ENCODE measurements at places on chromosomes 4 and X. TPM values are rescaled to one million over a fixed set of nuclear protein-coding genes. Genes with fewer than 3 reads are reported as not detected.

FAM184B gene
- total RNA-seq, result 8.0 TPM

RFC1 gene
- 43.4 TPM for total RNA-seq

NEIL3 gene
- 3.0 TPM for total RNA-seq

TMPRSS11D gene
- 6.6 TPM for total RNA-seq

JAKMIP1 gene
- not detected for total RNA-seq

CCSER1 gene
- 19.9 TPM for total RNA-seq

SLC4A4 gene
- total RNA-seq, result 23.9 TPM

SPANXA1 gene
- total RNA-seq, result not detected

WDR17 gene
- 5.7 TPM for total RNA-seq

USP26 gene
- not detected for total RNA-seq

XAGE1B gene
- total RNA-seq, result not detected

UNC5C gene
- total RNA-seq, result 2.7 TPM

ART3 gene
- 28.1 TPM for total RNA-seq

TBC1D25 gene
- total RNA-seq, result 8.0 TPM

KLB gene
- not detected for total RNA-seq

TREX2 gene
- 2.2 TPM for total RNA-seq

TACR3 gene
- total RNA-seq, result 5.9 TPM

BEX1 gene
- 0.51 TPM for total RNA-seq

CLCN4 gene
- 36.5 TPM for total RNA-seq

PASD1 gene
- total RNA-seq, result not detected

NPY2R gene
- 0.41 TPM for total RNA-seq

GLRB gene
- 2.8 TPM for total RNA-seq

HERC5 gene
- total RNA-seq, result 2.2 TPM

CLNK gene
- total RNA-seq, result not detected

DMRTC1B gene
- total RNA-seq, result not detected

KCND1 gene
- 2.1 TPM for total RNA-seq

IGBP1 gene
- total RNA-seq, result 80.4 TPM

S100P gene
- total RNA-seq, result 1.7 TPM

GDPD2 gene
- 1.5 TPM for total RNA-seq

S100G gene
- total RNA-seq, result not detected

CT45A3 gene
- not detected for total RNA-seq

ERVMER34-1 gene
- 0.41 TPM for total RNA-seq

GAR1 gene
- total RNA-seq, result 9.0 TPM

SFRP2 gene
- total RNA-seq, result 111 TPM

TADA2B gene
- 27.4 TPM for total RNA-seq

AIFM1 gene
- total RNA-seq, result 22.0 TPM

CT45A2 gene
- not detected for total RNA-seq

CLIC2 gene
- 7.6 TPM for total RNA-seq

AADAT gene
- total RNA-seq, result 7.3 TPM
